Motor neuron (in vitro differentiated cells): ENCODE measurements at places on chromosomes 16 and 17.

DNA sequence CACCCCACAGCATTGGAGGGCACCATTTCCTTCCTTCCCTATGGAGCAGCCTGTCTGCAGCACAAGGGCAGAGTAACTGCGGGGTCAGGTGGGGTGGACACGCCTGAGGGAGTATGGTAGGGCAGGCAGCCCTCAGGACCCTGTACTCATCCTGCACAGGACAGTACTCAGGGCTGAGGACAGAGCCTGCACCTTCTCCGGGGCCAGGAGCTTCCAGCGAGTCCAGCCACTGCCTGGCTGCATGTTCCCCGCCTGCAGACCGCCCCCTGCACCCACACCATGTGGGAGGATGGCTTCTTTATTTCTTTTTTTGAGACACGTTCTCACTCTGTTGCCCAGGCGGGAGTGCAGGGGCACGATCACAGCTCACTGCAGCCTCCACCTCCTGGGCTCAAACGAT is 47.6 kb upstream of the CDC42EP4 start:
- no peak for ATAC-seq

DNA sequence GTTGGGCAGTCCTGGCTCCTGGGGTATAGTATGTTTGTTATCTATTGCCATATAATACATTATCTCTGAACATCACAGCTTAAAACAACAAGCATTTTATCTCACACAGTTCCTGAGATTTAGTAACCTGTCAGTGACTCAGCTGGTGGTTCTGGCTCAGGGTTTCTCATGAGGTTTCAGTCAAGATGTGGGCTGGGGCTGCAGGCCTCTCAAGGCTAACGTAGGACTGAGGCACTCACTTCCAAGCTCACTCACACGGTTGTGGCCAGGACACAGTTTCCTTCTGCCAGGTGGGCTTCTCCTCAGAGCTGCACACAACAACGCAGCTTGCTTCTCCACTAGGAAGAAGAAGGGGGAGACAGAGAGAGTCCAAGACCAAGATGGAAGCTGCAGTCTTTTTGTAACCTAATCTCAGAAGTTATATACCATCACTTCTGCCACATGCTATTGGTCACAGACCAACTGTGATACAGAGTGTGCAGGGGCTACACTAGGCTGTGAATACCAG is 10.3 kb upstream of the MED13 start:
- ATAC-seq, result no peak

GRCh38 chr16:70730944-70731343 is 45.1 kb upstream of the MTSS2 start:
- ATAC-seq, result no peak

DNA sequence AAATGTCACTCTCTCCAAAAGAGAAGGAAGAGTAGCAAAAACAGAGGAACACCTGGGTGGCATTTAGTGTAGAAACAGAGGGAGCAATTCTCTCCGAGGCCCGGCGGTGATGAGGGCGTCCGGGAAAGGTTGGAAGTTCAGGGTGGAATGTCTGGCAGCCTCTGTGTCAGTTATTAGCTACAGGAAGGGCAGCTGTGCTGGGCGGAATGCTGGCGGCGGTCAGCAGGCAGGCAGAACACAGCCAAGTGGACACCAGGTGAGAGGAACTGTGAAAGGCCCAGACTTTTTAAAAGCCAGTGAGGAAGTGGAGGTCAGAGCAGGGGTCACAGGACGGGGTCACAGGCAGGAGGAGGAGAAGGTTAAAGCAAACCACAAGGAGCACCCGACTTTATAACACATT is 238.1 kb downstream of the NTN1 start:
- no peak for ATAC-seq

DNA sequence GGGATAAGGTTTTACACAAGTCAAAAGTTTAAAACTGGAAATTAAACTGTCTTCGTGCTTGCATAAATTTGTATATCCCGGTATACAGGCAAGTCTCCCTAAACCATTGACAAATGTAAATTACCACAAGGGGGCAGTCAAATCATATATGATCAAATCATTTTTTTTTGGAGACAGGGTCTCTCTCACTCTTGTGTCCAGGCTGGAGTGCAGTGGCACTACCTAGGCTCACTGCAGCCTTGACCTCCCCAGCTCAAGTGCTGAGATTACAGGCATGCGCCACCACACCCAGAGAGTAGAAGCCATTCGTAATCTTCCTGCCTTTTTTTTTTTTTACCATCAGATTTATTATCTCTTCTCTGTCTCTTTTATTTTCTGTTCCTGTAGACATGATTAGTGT is 18.5 kb downstream of the TOP2A start:
- peak; percentile 64 for ATAC-seq

GRCh38 chr17:79496422-79497005 is 114.3 kb downstream of the RBFOX3 start:
- ATAC-seq, result no peak

GRCh38 chr16:75065521-75066149 is 50.9 kb downstream of the LDHD start:
- ATAC-seq, result no peak

DNA sequence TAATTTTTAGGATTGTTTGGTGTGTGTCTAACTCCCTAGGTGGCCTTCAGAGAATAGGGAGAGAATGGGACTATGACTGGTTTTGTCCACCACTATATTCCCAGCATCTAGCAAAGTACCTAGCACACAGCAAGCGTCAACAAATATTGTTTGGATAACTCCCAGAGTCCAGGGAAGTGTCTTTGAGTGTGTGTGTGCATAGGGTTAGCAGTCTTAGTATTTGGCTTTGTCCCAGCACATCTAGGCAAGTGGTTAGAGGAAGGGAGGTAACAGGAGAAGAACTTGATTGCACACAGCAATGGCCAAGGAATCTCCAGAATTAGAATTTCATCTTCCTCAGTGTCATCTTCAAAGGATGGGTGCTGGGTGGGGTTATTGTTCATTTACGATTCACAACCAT is 385.4 kb upstream of the CDH5 start:
- ATAC-seq, result peak; percentile 81
